Mammary epithelial cell (primary cell): ENCODE measurements at places on chromosomes 16 and 17. TPM values are rescaled to one million over a fixed set of nuclear protein-coding genes. Genes with fewer than 3 reads are reported as not detected.

CHST4 gene
- 0.85 TPM for polyA plus RNA-seq

CDH8 gene
- 0.17 TPM for polyA plus RNA-seq

ZFP3 gene
- polyA plus RNA-seq, result 0.40 TPM

GRCh38 chr17:21213638-21214014 is 335 bp downstream of the TMEM11 start:
- DNase-seq, result no peak

GRCh38 chr16:7278636-7279035 is 54.0 kb upstream of the RBFOX1 start:
- no peak for DNase-seq

DNA sequence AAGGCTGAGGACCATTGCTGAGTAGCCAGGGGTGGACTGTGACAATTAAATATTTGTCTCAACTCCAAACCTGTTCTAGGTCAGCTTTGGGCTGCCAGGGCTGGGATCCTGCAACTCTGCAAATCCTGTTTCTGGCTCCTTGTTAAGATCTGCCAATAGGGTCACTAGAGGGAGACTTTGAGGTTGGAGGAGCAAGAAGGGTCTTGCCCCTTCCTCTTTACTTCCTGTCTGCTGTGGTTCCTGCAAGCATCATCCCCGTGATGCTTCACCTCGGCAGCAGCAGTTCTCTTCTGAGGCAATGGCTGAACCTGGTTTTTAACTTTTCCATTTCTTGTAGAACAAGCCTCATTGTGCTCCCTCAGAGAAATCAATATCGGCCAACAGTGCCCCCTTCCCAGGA is 124.6 kb downstream of the IRX5 start:
- no peak for DNase-seq

- DNase-seq, result no peak
Observed at GRCh38 chr16:9092978-9093344, 1.5 kb downstream of the HAPSTR1 start.

DNA sequence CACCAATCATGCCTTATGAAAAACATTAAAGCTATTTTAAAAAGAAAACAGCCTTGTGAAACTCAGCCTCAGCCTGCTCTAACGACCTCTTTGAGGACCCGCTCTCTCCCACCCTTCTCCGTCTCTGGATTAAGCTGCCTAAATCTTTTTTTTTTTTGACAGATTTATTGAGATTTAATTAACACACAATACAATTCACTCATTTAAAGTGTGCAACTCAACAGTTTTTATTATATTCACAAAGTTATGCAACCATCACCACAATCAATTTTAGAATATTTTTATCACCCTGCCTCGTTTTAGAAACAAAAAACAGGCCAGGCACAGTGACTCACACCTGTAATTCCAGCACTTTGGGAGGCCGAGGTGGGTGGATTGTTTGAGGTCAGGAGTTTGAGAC is 8.4 kb downstream of the CDR2L start:
- no peak for DNase-seq

GRCh38 chr17:5892921-5893675 is 177.1 kb upstream of the WSCD1 start:
- no peak for DNase-seq
